T-helper 2 cell treated with Interferon-gamma antibody and Interleukin-4, amounts not matched to agents 100 ng/mL and 5 ng/mL, for 36 hours (primary cell): ENCODE measurements at places on chromosomes 12 and 14. TPM values are rescaled to one million over a fixed set of nuclear protein-coding genes. Genes with fewer than 3 reads are reported as not detected.

OVCH1 gene
- not detected in 2 replicates for total RNA-seq

KRT75 gene
- total RNA-seq = not detected in 2 replicates

SUOX gene
- 9.6 and 10.3 TPM in 2 replicates for total RNA-seq

EMC9 gene
- total RNA-seq = 22.1 and 23.3 TPM in 2 replicates

TSPAN9 gene
- not detected in 2 replicates for total RNA-seq

LRP1 gene
- total RNA-seq = 0.57 and 0.91 TPM in 2 replicates

DBX2 gene
- total RNA-seq = not detected in 2 replicates

ZNF385A gene
- 0.57 and 0.70 TPM in 2 replicates for total RNA-seq

TSHR gene
- total RNA-seq = 1.9 TPM in 2 replicates

PAPLN gene
- total RNA-seq = 0.25 and 0.68 TPM in 2 replicates

HEBP1 gene
- total RNA-seq = 10.4 TPM in 2 replicates

GABARAPL1 gene
- total RNA-seq = 6.6 and 7.0 TPM in 2 replicates

SLC38A4 gene
- not detected in 2 replicates for total RNA-seq

SOAT2 gene
- 0.43 and 0.45 TPM in 2 replicates for total RNA-seq

GPR84 gene
- total RNA-seq = 0.32 and 0.39 TPM in 2 replicates

SIX6 gene
- total RNA-seq = not detected in 2 replicates

KCNA5 gene
- not detected in 2 replicates for total RNA-seq

C1QL4 gene
- total RNA-seq = not detected in 2 replicates

GZMB gene
- 127 and 128 TPM in 2 replicates for total RNA-seq

GNG2 gene
- total RNA-seq = 190 and 204 TPM in 2 replicates

TSPAN8 gene
- not detected in 2 replicates for total RNA-seq

NEUROD4 gene
- total RNA-seq = not detected in 2 replicates

TAS2R19 gene
- 3.1 and 3.5 TPM in 2 replicates for total RNA-seq

REC8 gene
- total RNA-seq = 66.0 and 68.7 TPM in 2 replicates

CPSF2 gene
- 75.3 and 85.3 TPM in 2 replicates for total RNA-seq
